ENCODE measurements at places on chromosomes 3 and 15.

GRCh38 chr15:69031013-69032001 lies 16.8 kb downstream of the NOX5 start:
- DNase-seq: no peak

GRCh38 chr3:66475386-66476020 lies 25.3 kb downstream of the LRIG1 start:
- DNase-seq: no peak

DNA sequence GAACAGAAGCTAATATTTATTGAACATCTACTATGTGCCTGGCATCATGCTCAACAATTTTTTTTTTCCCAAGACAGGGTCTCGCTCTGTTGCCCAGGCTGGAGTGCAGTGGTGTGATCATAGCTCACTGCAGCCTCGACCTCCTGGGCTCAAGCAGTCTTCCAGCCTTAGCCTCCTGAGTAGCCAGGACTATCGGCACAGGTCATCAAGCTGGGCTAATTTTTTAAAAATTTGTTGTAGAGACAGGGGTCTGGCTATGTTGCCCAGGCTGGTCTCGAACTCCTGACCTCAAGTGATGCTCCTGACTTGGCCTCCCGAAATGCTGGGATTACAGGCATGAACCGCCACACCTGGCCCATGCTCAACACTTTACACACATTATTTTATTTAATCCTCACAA lies 35.7 kb upstream of the CILP start:
- DNase-seq: no peak

- no peak for DNase-seq
Observed at GRCh38 chr3:194514626-194515025, 27.8 kb upstream of the ATP13A3 start.

- no peak for DNase-seq
Observed at GRCh38 chr3:57777774-57778173, 21.7 kb downstream of the SLMAP start.

DNA sequence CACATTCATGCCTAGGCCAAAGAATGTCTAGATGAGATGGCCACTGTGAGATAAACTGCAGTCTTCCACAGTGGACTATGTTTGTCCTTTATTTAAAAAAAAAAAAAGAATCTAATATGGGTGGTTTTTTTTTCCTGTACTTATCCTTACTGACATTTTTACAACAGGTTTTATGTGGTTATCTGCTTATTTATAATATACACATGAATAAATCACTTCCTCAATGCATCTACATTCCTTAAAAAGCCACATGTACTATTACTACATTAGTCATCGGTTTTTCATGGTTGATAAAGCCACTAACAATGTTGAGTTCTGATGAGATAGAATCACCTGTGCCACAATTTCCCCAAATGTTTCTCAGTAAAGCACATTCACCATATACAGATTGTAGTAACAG lies 341.3 kb upstream of the THBS1 start:
- no peak for DNase-seq

GRCh38 chr15:40764629-40765103 lies 798 bp downstream of the GCHFR start:
- no peak for DNase-seq

DNA sequence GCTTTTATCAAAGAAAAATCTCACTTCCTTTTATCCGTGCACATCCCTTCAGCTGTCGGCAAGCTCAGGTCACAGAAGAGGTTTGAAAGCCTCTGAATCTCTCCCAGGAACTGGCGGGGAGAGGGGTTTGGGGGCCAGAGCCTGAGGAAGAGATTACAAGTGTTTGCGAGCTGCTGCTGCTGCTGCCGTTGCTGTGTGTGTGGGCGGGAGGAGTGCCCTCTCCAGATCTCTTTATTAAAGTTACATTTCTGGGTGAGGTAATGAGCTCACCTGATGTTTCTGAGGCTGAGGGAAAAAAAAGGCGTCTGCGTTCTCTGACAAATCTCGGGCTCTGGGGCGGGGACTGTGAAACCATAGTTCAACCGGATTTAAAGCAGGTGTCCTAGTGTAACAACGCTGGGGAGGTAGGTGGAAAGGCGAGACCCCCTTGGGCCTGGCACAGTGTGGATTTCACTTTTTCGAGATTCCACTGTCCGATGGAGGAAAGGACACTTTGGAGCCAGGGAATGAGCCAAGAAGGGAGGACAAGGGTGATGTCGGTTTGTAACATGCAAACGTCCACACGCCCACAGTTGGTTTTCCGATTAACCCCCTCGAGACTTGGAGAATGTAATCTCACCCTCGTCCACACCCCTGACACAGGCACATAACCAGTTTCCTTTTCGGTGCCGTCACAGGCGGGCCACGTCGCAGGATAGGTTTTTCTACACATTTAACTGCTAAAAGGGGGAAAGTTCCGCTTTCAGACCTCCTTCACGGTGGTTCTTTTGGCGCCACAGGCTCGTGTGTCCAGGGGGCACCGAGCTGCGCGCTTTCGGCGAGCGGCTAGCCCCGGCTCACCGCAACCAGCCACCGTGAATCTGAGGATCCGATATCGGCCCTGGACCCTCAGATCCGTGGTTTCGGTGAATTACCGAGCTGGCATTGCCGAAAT lies 2.1 kb downstream of the ALCAM start:
- DNase-seq: no peak

DNA sequence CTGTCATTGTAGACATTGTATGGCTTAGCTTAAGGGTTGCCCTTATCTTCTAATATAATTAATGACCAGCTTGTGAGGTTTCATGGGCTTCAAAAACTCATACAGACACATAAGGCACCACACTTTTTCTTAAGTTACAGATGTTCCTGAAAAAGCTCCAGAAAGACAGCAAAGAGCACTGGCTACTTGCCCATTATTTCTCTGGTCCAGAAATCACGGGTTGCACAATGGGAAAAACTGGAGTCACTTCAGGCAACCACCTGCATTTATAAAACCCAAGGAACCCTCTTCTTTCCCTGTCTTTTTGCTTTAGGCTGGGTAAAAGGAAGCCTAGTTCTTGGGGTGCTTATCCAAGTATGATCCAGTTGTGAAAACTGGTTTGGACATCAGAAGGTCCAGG lies 2.3 kb upstream of the COL6A6 start:
- no peak for DNase-seq

DNA sequence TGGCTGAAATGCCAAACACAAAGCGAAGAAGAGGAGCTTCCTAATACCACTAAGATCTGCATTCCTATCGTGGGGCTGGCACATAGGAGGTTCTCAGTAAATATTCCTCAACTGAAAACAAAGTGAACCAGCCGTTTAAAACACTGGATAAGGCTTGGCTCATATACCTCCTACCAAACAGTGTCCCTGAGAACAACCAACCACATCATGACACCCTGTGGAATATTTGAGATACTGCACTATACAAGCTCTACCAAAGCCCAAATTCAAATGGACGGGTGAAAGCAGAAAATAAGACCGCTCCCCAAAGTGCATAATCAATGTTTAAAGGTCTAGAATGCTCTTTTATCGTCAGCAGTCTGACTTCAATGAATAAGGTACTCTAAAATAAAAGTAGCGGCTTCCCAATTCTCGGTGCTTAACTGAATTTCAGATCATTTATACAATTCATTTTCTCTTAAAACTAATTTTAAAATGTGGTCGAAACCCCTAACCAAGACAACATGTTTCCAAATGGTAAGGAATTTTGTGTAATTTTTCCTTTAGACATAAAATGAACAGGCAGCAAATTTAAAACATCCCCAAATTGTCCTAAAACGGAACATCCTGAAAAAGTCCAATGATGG lies 425.8 kb downstream of the ERC2 start:
- DNase-seq: peak; percentile 16

DNA sequence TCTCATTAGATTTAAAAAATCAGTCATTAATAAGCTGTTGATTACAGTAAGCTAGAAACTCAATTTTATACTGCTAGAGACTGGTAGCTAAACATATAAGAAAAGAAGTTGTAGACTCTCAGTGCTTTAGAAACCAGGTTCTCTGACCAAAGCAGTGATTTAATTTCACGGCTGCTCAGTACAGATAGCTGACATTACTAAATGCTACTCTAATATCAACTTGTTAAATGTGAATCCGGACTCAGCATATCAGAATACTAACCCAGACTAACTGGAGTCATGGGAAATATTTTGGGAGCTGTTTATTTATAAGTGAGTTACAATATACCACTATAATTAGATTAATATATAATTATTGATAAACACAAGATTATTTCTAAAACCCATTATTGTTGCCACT lies 80.4 kb downstream of the NEDD4 start:
- no peak for DNase-seq

GRCh38 chr3:43958005-43958770 lies 267.4 kb downstream of the ABHD5 start:
- no peak for DNase-seq

GRCh38 chr3:66416556-66417304 lies 84.1 kb downstream of the LRIG1 start:
- DNase-seq: no peak

DNA sequence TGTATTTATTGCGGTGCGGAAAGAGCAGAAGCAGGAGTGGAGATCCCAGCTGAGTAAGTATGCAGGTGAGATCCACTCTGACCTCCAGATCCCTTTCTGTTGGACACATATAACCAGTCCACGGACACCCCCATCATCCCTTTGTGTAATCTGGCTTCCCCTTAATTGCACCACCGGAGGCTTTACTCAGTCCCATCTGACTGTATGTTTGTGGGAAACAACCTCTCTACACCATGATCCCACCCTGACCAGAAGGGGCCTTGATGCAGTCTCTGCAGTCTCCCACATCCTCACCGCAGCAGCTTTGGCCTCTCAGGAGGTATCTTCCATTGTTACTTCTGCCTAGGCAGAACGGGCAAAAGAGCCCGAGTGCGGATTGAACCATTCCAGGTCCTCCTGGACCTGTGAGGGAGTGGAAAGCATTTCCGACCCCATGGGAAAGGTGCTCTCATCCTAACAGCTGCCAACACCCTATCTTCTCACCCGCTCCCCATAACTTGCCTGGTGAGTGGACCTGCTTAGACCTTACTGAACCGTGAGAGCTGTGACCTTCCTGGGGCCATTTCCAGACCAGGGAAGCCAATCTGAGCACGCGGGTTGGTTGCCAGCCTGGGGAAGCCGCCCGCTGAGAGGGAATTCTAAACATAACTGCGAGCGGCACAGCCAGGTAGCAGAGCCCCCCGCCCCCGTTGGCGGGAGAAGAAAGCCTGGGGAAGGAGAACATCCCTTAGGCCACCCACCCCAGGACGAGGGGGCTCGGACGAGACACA lies 1.1 kb downstream of the SLCO2A1 start:
- no peak for DNase-seq

DNA sequence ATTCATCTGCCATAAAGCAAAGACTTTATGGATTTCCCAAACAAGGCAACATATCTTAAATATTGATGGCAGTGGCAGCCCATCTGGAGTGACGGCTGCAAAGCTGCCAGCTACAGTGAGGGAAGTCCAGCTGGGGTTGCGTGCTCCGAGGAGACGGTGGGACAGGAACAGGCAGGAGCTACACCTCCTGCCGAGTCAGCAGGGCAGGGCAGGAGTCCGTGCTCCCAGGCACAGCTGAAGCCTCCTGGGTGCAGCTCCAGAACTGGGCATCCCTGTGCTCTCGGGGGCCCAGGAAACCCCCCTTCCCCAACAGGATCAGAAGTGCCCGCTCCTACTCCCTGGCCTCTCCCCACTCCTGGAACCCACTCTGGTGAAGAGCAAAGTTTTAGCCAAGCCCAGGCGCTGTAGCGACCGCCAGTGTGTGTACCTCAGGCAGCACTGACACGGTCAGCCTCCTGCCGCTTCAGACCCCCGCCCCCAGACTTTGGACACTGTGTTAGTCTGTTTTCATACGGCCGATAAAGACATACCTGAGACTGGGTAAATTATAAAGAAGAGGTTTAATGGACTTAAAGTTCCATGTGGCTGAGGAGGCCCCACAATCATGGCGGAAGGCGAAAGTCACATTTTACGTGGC lies 556.4 kb upstream of the CCDC54 start:
- no peak for DNase-seq

GRCh38 chr3:34758630-34759261 lies 880.6 kb upstream of the ARPP21 start:
- DNase-seq: no peak

GRCh38 chr3:125143538-125143937 lies 69.0 kb downstream of the SLC12A8 start:
- DNase-seq: no peak

- DNase-seq: no peak
Observed at GRCh38 chr15:45647828-45648227, 13.0 kb downstream of the SQOR start.

DNA sequence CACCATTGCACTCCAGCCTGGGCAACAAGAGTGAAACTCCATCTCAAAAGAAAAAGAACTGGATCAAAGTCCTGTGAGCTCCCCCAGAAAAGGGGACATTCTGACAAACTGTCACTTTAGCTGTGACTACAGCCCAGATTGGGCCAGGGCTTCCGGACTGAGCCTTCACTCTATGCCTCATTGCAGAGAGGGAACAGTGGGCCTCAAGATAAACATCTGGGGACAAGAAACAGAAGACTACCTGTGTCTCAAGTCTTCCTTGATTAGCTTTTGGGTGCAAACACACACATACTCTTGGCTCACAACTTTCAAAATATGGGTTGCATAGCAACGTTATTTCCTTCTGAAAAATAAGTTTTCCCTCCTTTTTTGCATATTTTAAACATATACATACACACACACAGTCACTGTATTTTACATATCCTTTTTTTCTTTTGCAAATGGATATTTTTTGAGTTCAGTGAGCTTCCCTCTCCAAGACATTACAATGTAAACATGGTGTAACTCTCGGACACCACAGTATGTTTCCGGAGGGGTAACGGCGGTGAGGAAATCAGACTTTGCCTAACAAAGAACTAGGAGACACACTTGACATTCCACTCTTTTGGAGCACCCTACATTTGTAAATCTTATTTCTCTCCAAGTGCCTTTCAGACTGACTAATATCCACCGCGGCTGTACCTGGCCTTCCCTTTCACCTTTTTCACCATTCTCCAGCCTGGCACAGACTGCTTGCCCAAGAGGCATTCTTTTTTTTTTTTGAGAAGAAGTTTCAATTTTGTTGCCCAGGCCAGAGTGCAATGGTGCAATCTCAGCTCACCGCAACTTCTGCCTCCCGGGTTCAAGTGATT lies 3.5 kb downstream of the TKT start:
- no peak for DNase-seq

GRCh38 chr3:105222568-105223093 lies 144.1 kb upstream of the ALCAM start:
- DNase-seq: no peak

GRCh38 chr3:59483191-59483590 lies 433.4 kb upstream of the CFAP20DC start:
- no peak for DNase-seq

DNA sequence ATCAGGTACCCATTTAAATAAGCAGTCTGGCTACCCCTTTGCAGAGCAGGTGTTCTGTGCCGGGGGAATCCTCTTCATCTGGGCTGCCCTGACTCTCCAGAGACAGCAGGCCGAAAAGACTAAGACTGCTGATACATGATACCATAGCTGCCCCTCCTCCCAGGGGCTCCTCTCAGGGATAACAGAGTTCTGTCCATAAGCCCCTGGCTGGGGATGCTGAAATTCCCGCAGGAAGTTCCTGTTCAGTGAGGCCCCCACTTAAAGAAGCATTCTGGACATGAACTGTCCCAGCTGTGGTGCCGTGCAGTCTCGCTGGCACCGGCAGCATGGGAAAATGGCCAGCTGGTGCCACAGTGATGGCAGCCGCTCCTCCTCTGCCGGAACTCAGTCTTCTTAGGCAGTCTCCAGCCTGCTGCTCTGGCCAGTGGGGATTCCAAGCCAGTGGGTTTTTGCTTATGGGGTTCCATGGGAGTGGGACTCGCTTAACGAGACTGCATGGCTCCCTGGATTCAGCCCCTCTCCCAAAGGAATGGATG lies 1026.2 kb downstream of the NAALADL2 start:
- no peak for DNase-seq

GRCh38 chr3:20080956-20081554 lies 40.8 kb downstream of the KAT2B start:
- no peak for DNase-seq

Data from AG04449 (cell line).